ENCODE measurements at places on chromosomes 7 and 10.

DNA sequence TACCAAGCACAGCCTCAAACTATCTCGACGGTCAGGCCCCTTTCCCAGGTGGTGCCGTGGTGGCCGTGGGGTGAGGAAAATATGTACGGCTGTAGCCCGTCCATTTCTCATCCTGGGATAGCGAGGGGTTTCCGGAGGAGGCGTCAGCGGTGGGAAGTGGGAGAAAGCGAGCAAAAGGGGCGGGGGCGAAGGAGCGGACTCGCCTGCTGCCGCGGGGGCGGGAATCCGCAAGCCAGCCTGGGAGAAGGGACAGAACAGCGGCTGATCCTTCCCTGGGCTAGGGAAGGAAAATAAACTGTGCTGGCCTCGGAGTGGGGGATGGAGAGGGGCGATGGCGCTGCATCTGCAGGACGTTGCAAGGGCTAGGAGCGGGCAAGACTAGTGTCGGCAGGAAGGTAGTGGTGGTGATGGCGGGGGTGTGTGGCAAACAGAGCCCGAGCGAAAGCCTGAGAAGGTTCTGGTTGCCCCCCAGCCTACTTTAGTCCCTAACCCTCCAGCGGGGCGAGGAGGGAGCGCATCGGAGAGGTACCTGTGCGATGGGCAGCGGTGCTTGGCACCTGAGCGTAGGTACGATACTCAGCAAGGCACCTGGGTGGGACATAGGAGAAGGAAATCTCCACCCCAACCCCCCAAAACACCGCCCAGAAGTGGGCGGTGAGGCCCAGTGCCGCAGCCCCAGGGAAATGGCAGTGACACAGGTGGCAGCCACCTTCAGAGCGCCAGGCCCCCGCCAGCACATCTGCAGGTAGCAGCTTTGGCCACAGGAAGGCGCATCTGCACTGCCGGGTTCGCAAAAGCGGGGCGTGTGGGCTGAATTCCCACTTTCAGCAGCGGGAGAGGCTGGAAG is 49.9 kb upstream of the STEAP1B start:
- DNase-seq, result no peak

GRCh38 chr10:16735671-16736070 is 81.6 kb downstream of the RSU1 start:
- no peak for DNase-seq

GRCh38 chr10:32376771-32377170 is 29.8 kb upstream of the EPC1 start:
- DNase-seq, result no peak

GRCh38 chr7:45970454-45970853 is 49.4 kb upstream of the IGFBP3 start:
- no peak for DNase-seq

GRCh38 chr10:132392811-132393694 is 3.9 kb upstream of the PWWP2B start:
- DNase-seq, result no peak

DNA sequence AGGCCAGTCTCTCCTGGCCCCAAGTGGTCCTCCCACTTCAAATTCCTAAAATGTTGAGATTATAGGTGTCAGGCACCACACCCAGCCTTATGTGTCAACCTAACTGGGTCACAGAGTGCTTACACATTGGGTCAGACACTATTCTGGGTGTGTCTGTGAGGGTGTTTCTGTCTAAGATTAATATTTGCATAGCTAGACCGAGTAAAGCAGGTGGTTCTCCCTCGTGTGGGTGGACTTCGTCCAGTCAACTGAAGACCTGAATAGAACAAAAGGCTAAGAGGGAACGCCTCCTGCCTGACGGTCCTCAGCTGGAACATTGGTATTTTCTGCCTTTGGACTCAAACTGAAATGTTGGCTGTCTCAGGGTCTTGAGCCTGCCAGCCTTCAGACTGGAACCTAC is 11.5 kb downstream of the PPIF start:
- DNase-seq, result peak; percentile 64

- DNase-seq, result peak; percentile 71
Observed at GRCh38 chr7:26853788-26854393, 10.5 kb downstream of the SKAP2 start.

- no peak for DNase-seq
Observed at GRCh38 chr7:8491106-8491505, 57.7 kb downstream of the NXPH1 start.

DNA sequence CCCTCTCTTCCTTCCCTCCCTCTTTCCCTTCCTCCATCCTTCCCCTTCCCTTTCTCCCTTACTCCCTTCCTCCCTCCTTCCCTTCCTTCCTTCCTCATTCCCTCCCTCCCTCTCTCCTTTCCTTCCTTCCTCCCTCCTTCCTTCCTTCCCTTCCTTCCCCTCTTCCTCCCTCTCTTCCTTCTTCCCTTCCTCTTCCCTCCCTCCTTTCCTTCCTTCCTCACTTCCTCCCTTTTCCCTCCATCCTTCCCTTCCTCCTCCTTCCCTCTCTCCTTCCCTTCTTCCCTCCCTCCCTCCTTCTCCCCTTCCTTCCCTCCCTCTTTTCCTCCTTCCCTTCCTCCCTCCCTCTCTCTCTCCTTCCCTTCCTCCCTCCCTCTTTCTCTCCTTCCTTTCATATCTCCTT is 12.7 kb upstream of the SLC18A2 start:
- DNase-seq, result no peak

- DNase-seq, result no peak
Observed at GRCh38 chr7:47875998-47876744, 72.1 kb downstream of the PKD1L1 start.

DNA sequence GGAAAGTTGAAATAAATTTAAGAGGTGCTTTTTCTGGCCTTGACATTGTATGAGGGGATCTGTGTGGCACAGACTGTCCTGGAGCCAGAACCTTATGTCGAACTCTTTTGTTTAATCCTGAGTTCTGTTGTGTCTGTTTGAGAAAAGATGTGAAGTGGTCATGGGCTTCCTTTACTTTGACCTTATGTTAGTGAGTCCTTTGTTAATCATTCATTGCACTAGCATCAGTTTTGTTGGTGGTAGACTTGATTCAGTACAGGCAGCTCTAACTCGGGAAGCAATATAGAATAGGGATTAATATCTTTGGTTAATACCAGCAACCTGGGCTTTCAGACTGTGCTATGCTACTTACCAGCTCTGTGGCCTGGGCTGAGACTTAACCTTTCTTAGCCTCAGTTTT is 123.9 kb upstream of the FZD1 start:
- no peak for DNase-seq

DNA sequence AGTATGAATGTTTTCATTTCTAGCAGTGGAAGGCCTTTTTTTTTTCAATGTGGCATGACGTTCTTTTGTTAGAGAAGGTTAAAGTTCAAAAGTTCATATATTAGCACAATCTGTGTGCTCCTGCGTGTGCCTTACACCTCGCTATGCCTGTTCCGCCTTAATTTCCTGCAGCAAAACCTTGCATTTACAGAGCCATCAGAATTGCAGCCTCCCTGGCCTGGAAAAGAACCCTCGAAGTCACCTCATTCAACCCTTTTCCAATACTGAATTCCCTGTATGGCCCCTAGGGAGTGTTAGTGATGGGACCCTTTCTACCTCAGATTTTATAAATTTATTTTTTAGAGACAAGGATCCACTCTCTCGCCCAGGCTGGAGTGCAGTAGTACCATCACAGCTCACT is 103.5 kb upstream of the ZNF438 start:
- DNase-seq, result no peak

DNA sequence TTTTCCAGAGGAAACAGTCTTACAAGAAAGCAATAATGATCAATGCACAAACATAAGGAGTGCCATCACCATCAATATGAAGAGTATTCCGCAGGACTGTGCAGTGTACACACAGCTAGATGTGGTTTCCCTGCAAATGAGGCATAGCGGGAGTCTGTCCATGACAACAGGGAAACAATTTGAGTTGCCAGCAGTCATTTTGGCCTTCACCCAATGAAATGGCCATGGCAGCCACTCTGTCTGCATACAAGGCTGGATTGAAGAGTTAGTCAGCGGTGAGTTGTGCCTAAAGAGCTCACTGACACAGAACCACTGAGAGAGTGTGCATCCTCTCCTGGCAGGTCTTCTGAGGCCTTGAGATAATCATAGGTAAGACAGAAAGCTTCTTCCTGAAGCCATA is 303.3 kb downstream of the IPMK start:
- DNase-seq, result no peak

DNA sequence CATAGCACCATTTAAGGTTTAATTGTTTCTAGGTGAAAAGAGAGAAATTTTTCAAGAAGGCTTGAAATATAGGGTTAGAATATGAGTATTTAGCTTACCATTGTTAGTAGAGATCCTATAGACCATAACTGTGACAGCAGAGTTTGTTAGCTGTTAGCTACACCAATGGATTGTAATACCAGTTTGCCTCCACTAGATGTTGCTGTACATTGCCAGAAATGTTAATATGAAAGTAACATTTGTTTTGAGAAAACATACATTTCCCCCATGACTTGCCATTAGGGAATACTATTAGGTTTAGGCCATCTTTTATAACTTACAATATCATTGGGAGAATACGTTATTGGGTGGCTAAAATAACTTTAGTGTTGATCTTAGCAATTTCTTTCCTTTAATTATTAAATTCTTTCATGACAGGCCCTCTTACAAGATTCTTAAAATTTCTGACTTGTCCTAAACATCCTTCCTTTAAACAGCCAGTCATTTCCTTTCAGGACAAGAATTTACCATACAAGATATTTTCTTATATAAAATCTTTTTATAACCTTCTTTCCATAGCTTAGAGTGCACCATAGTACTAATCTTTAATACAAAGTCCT is 39.5 kb downstream of the ZNF117 start:
- peak; percentile 62 for DNase-seq

- peak; percentile 51 for DNase-seq
Observed at GRCh38 chr7:100539436-100540006, 518 bp downstream of the AGFG2 start.

DNA sequence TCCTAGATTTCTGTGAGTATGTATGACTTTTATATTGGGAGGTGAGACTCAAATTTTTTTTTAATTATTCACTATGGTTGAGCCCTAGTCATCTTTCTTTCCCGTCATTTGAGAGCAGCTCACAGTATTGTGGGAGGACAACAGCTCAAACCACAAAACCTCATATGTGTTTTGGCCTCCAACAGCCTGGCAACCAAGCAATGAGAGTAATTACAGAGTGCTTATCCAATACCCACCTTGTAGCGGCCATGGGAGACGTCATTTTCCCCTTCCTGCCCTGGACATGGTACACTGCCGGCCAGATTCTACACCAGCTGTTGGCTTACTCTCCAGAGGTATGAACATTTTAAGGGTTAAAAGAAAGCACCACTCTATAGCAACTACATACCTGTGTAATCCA is 49.1 kb downstream of the DOCK4 start:
- peak; percentile 85 for DNase-seq

DNA sequence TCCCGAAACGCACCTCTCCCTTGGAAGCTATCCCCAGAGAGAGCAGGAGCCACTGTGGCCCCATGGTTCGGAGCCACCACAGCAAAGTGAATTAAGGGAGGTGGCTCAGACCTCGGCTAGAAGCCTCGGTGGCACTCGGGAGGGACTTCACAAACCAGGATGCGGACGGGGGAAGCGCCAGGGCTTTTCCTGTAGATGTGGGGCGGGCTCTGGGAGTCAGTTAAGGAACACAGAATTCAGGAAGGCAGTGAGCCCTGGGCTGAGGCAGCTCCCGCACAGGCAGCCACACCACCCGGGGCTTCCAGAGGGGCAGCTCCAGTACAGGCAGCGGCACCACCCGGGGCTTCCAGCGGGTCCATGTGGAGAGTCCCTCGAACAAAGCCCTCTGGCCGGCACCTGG is 42.7 kb upstream of the DPYSL4 start:
- DNase-seq, result no peak

GRCh38 chr7:28191184-28191583 is 10.6 kb upstream of the JAZF1 start:
- no peak for DNase-seq

DNA sequence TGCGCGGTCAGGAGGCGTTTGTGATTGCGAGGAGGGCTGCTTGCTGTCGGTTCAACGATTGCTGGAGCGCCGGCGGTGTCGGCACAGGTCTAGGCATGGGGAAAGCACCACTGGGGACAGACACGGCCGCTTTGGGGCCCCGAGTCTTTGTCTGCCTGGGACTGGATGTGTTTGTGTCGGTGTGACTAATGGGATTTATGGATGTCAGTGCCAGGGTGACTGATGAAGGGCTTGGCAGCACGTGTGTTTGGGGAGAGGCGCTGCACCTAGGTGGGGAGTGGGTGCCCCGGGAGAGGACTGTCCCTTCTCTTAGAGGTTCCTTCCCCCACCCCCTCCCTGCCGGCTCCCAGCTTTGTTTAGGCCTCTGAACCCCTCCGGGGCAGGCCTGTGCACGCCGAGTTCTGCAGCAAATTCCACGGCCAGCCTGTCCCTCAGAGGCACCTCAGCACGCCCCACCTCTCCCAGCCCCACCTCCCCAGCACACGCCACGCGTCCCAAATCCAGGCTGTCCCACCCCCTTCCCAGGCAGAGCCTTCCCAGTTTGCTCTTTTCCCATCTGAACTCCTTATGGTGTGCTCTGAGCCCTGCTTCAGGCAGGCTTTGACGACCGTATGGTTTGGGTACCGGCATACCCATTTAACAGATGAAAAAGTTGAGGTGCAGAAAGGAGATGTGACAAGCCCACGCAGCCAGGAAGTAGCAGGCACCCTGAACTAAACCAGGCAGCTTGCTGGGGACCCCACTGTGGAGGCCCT is 6.4 kb upstream of the TNRC18 start:
- peak; percentile 89 for DNase-seq

- peak; percentile 27 for DNase-seq
Observed at GRCh38 chr7:13099154-13099795, 411.8 kb downstream of the ARL4A start.

GRCh38 chr10:21693418-21693817 is 159.4 kb downstream of the MLLT10 start:
- no peak for DNase-seq

DNA sequence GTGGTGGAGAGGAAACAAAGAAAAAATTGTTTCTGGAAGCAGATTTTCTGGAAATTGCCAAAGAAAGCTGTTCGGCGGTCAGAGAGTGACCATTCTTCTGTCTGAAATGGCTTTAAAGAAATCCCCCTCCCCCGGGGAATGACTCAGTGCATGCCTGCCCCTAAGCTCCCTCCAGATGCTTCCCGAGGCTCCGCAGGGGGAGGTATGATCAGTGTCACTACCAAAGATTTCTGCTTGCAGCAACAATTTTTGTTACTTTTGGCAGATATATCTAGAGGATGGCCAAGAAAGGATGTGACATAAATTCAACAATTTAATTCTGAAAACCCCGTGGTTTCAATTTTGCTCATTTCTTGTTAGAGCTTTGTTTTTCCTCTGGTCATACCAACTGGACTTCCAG is 163.9 kb downstream of the JCAD start:
- no peak for DNase-seq

- no peak for DNase-seq
Observed at GRCh38 chr10:124886195-124886594, 55.7 kb upstream of the ZRANB1 start.

GRCh38 chr10:82883603-82884002 is 1008.6 kb downstream of the NRG3 start:
- DNase-seq, result no peak

Measured in SW480 (cell line).